ENCODE measurements at places on chromosomes 5 and 9.

- no peak for DNase-seq
These were observed 4.9 kb upstream of the HRH2 start for GRCh38 chr5:175652741-175653663.

DNA sequence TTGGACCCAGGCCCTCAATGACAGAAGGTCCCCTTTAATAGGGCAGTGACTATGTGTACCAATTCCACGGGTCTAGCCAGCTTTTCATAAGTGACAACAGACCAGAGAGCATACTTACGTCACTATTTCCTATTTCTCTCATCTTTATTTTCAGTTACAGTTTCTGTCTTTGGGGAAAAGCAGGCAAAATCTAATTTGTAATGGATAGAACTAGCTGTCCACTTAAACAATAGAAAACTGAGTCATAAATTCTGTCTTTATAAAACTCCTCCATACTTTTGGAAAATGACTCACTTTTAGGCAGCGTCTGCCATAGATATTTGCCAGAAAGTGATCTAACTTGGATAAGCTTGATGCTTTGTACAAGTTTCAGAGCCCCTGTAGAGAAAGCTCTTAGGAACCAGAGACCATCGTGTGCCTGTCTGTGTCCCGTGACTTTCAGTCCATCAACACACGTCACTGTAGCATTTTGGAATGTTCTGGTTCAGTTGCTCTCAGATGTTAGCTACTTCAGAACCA lies 101.9 kb downstream of the F2RL2 start:
- DNase-seq = no peak

DNA sequence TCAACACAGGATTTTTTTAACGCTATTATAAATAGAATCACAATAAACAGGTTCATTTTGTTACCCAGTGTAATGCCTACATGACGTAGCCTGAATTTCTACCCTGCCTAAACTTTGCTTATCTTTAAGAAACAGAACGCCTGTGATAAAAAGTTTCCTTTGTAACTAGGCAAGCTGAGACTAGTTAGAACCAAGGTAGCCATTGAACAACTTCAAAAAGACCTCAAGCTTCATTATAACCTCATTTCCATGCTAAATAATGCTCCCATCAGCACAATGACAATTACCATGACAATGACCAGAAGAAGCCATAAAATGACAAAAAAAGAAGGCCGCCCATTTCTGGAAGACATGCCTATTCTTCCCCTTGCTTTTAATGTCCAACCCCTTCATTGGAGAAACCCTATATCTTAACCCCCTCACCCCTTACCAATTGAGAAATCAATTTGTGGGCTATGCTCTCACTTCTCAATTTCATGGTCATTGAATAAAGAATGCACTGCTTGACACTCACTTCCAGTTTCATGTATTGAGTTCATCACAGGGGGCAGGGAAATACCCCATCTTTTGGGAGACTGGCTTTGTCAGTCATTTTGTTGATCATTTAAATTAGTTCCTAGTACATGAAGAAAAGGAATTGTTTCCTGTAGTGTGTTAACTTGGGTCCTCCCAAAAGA lies 276.8 kb downstream of the MCTP1 start:
- no peak for DNase-seq

GRCh38 chr5:54873691-54874090 lies 111.7 kb downstream of the ESM1 start:
- DNase-seq = no peak

GRCh38 chr9:95788021-95788420 lies 87.5 kb upstream of the ERCC6L2 start:
- DNase-seq = no peak
